ENCODE measurements at places on chromosomes 1 and 21. TPM values are rescaled to one million over a fixed set of nuclear protein-coding genes. Genes with fewer than 3 reads are reported as not detected.

DNA sequence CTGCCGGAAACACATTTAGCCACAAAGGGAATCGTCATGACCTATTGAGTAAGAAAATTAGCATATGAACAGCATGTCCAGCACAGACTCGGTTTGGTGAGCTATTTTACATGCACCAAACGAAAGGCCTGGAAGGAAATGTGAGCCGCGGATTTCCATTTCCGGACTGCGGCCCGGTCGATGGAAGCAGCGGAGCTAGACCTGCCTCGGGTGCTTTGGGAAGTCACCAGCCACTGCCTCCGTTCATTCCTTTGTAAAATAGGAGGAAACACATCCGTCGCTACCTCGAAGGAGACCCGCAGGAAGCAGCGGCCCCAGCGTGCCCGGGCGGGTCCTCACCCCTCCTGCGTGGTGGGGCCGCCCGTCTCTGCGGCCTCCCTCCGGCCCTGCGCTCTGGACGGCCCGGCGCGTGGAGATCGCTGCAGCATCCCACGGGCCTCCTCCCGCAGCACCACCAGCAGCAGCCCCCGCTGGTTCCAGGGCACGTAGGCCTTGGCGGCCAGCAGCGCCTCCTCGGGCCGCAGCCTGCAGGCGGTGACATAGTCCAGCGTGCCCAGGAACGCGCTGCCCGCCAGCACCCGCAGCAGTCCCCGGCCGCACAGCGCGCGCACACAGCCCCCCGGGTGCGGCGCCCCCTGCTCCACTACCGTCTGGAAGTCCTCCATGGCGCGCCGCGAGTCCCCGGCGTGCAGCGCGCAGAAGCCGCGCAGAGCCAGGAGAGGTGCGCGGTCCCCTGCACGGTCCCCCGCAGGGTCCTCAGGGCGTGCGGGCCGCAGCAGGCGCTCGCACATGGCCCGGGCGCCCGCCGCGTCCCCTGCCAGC, 12.1 kb downstream of the TTC34 start:
- no peaks in the 10 kb centered on the region for H3K36me3 ChIP-seq
- no peak for DNase-seq
- no peak overlapping the region for H3K27ac ChIP-seq
- no peaks in the 10 kb centered on the region for H3K27me3 ChIP-seq

DNA sequence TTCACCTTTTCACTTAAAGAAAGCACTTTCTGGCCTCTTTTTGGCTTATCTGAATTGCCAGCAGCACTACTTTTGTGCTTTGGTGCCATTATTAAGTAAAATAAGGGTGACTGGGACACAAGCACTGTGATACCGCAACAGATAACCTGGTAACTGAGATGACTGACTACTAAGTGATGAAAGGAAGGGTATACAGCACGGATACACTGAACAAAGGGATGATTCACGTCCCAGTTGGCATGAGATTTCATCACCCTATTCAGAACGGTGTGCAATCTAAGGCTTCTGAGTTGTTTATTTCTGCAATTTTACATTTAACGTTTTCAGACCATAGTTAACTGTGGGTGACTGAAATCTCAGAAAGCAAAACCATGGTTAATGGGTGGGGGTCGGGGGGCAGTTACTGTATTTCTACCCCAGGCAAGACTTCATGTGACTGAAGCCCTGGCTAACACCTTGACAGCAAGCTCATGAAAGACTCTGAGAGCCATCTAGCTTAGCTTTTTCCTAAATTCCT, 102.8 kb downstream of the CLIC6 start:
- H3K36me3 ChIP-seq, result no peaks in the 10 kb centered on the region
- no peak overlapping the region for H3K4me3 ChIP-seq
- H3K27me3 ChIP-seq, result no peaks in the 10 kb centered on the region
- DNase-seq, result peak; percentile 5
- H3K4me1 ChIP-seq, result no peaks in the 10 kb centered on the region

- no peak overlapping the region for H3K27ac ChIP-seq
- H3K4me1 ChIP-seq, result no peaks in the 10 kb centered on the region
- no peaks in the 10 kb centered on the region for H3K36me3 ChIP-seq
- H3K27me3 ChIP-seq, result peaks cover 5% of the 10 kb centered on the region
- no peak overlapping the region for H3K4me3 ChIP-seq
These were observed 5.6 kb upstream of the REN start for GRCh38 chr1:204171751-204172178.

- no peak overlapping the region for H3K4me3 ChIP-seq
- peak; percentile 80 for DNase-seq
- peaks cover 11% of the 10 kb centered on the region for H3K36me3 ChIP-seq
- no peaks in the 10 kb centered on the region for H3K27me3 ChIP-seq
These were observed 77.4 kb downstream of the APP start for GRCh38 chr21:26093122-26093521.

- no peaks in the 10 kb centered on the region for H3K36me3 ChIP-seq
- no peak for DNase-seq
- no peaks in the 10 kb centered on the region for H3K4me1 ChIP-seq
- H3K4me3 ChIP-seq, result no peak overlapping the region
- no peak overlapping the region for H3K27ac ChIP-seq
These were observed 415.2 kb upstream of the DAB1 start for GRCh38 chr1:57839067-57839466.

SMIM1 gene
- total RNA-seq, result 1.5 TPM

DNA sequence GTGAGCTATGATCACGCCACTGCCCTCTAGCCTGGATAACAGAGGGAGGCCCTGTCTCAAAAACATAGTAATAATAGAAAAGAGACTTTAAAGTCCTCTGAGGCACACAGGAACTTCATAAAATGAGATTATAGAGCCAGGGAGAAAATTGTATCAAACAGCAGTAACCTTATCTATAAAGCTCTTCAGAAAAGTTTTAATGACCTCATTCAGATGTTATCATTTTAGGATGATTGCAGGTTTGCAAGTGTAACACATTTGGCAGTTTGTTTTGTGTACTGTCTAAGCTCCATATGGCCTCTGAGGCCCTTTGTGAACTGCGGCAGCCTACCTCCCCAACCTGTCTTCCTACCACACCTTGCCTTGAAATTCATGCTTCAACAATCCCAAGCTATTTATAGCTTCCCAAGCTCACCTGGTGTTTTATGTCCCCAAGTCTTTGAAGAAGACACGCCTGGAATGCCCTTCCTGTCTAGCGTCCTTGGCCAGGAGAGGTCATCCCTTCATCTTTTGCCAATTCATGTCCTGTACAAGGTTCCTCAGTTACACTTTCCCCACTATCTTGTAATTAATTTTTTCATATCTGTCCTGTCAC, 8.5 kb upstream of the AKNAD1 start:
- no peak for DNase-seq
- H3K36me3 ChIP-seq, result no peaks in the 10 kb centered on the region
- H3K4me3 ChIP-seq, result no peak overlapping the region
- H3K27ac ChIP-seq, result no peak overlapping the region
- no peaks in the 10 kb centered on the region for H3K27me3 ChIP-seq
- no peaks in the 10 kb centered on the region for H3K4me1 ChIP-seq

KMO gene
- 11.8 TPM for total RNA-seq

OR2T6 gene
- not detected for total RNA-seq

GRCh38 chr1:193542690-193543089, 356.3 kb upstream of the B3GALT2 start:
- no peak overlapping the region for H3K4me3 ChIP-seq
- no peak overlapping the region for H3K27ac ChIP-seq
- H3K36me3 ChIP-seq, result no peaks in the 10 kb centered on the region
- DNase-seq, result no peak
- no peaks in the 10 kb centered on the region for H3K27me3 ChIP-seq
- no peaks in the 10 kb centered on the region for H3K4me1 ChIP-seq

GRCh38 chr1:221711656-221712055, 30.2 kb downstream of the DUSP10 start:
- H3K27ac ChIP-seq, result no peak overlapping the region
- peaks cover 6% of the 10 kb centered on the region for H3K27me3 ChIP-seq
- DNase-seq, result no peak
- no peaks in the 10 kb centered on the region for H3K4me1 ChIP-seq
- H3K4me3 ChIP-seq, result no peak overlapping the region

CCDC17 gene
- 2.0 TPM for total RNA-seq

ST6GALNAC5 gene
- total RNA-seq, result not detected

GRCh38 chr1:47951026-47951425, 46.2 kb downstream of the TRABD2B start:
- no peaks in the 10 kb centered on the region for H3K4me1 ChIP-seq
- no peak overlapping the region for H3K27ac ChIP-seq
- H3K4me3 ChIP-seq, result no peak overlapping the region
- no peaks in the 10 kb centered on the region for H3K36me3 ChIP-seq
- peaks cover under 1% of the 10 kb centered on the region for H3K27me3 ChIP-seq

CELA2B gene
- not detected for total RNA-seq

GRCh38 chr1:67578397-67579020, 106.5 kb upstream of the GADD45A start:
- no peaks in the 10 kb centered on the region for H3K4me1 ChIP-seq
- DNase-seq, result no peak
- H3K27me3 ChIP-seq, result no peaks in the 10 kb centered on the region
- no peak overlapping the region for H3K27ac ChIP-seq
- no peaks in the 10 kb centered on the region for H3K36me3 ChIP-seq
- no peak overlapping the region for H3K4me3 ChIP-seq

DNA sequence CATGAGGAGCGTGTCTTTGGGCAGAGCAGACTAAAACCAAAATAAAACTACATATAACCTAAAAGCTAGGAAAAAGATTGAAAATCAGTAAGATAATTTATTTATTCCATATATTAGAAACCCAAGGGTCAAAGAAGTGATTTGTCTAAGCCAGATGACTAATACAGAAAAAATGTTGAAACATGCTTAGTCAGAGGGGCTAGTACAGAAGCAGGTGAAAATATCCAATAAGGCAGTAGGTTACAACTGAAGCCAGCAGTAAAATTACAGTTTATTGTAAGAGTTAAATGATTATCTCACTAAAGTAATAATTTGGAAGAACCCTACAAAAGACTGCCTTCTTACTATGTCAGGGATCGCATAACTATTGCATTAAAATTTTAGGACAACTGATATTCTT, 1190.9 kb upstream of the PRMT6 start:
- no peaks in the 10 kb centered on the region for H3K27me3 ChIP-seq
- no peak overlapping the region for H3K4me3 ChIP-seq
- no peak overlapping the region for H3K27ac ChIP-seq
- peak; percentile 5 for DNase-seq

ABCA4 gene
- 0.44 TPM for total RNA-seq

GRCh38 chr1:89098857-89099256, 27.1 kb downstream of the GBP2 start:
- no peaks in the 10 kb centered on the region for H3K27me3 ChIP-seq
- H3K4me3 ChIP-seq, result no peak overlapping the region
- no peaks in the 10 kb centered on the region for H3K4me1 ChIP-seq
- H3K36me3 ChIP-seq, result no peaks in the 10 kb centered on the region
- DNase-seq, result no peak

DNA sequence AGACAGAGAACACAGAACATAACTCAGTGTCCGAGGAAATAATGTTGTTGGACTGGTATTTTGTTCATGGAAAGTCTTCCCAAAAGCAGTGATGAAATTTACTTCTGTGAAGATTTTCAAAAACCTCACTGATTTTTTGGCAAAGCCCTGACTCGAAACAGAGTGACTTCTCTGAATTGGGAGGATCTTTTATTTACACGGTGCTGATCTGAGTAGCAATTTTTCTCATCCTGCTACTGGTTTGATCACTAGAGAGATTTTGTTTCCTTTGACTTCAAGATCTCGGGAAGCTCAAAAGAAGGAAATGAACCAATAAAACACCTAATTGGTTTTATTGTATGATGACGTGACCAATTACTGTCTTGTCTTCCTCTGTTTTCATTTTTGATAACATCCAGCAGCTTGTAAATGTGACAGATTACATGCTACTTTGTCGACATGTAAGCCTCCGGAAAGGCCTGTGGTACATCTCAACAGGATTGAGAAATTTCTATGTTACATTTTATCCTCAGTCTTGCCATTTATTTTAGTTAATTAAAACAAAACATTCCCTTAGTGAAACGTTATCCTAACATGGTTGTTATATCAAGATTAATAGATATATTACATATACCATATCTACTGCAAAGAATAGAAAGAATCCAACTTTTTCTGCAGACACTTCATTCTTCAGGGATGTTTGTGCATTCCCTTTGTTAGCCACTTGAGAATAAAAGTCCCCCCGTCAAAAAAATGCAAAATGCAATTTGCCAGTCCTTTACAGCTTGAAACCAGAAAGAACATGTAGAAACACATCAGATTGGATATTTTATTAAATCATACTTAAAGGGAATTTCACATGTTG, 42.8 kb upstream of the IFI44L start:
- H3K27me3 ChIP-seq, result peaks cover 18% of the 10 kb centered on the region
- H3K36me3 ChIP-seq, result no peaks in the 10 kb centered on the region
- H3K27ac ChIP-seq, result no peak overlapping the region
- H3K4me1 ChIP-seq, result peaks cover 12% of the 10 kb centered on the region

PCP4 gene
- total RNA-seq, result not detected

GRCh38 chr1:37989361-37989930, 376 bp downstream of the SF3A3 start:
- no peaks in the 10 kb centered on the region for H3K27me3 ChIP-seq
- no peak for DNase-seq
- peaks cover 38% of the 10 kb centered on the region for H3K36me3 ChIP-seq
- peak overlapping the region; percentile 73 for H3K4me3 ChIP-seq

DNA sequence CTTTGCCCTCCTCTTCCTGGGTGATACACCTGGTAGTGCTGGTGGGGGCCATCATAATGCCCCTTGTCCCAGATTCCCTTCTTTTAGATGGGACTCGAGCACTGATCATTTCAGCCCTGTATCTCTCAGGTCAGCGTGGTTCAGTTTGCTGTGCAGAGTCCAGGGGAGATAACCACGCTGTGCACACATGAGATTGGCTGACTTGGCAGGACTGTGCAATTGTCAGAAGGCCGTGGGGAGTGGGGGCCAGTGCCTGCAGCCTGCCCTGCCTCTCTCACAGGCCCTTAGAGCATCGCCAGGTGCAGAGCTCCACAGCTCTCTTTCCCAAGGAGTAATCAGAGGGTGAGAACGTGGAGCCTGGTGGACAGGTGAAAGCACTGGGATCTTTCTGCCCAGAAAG, 15.2 kb downstream of the EPHX1 start:
- no peak overlapping the region for H3K4me3 ChIP-seq
- no peak overlapping the region for H3K27ac ChIP-seq
- H3K36me3 ChIP-seq, result no peaks in the 10 kb centered on the region
- H3K4me1 ChIP-seq, result no peaks in the 10 kb centered on the region
- DNase-seq, result no peak
- no peaks in the 10 kb centered on the region for H3K27me3 ChIP-seq

GRCh38 chr1:67060811-67061218, 6.9 kb upstream of the SLC35D1 start:
- H3K4me1 ChIP-seq, result no peaks in the 10 kb centered on the region
- H3K4me3 ChIP-seq, result no peak overlapping the region

DCST2 gene
- total RNA-seq, result not detected

Data from A673 (cell line).